Brain (organoid and tissue), 16 donors: ENCODE measurements at places on chromosomes 2 and 18. TPM values are rescaled to one million over a fixed set of nuclear protein-coding genes. Genes with fewer than 3 reads are reported as not detected.

GRCh38 chr2:233247744-233248143 lies 3.7 kb upstream of the ATG16L1 start:
- DNase-seq: no peak

GRCh38 chr18:3093624-3094337 lies 80.8 kb upstream of the LPIN2 start:
- DNase-seq: no peak

DNA sequence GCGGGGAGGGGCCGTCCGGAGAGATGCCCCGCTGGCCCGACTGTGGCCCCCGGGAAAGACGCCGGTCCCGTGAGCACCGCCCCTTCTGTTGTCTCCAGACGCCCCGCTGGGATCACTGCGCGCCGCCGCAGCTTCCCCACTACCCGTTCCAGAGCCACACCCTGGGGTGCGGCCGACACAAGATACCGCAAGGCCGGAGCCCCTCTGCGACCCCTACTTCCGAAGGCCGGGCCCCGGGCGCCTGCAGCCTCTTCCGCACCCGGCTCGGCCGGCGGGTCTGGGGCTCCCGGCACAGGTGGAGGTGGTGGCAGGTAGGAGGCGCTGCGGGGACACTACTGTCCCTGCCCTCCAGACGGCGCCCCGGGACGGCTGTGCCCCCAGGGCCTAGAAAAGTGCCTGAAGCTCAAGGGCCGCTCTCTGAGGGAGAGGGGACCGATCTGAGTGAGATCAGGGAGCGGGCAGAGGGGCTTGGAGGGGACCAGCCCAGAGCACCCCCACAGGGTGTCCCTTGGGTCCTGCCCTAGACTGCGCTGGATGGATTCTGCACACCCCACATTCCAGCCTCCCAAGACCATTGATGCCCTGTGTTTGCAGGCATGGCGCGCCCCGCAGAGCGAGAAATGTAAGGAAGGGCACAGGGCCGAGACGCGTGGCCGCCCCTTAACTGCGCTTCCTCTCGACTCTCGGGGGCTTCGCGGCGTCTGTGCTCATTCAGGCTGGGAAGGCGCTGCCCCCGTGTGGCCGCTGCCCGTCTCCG lies 80.0 kb downstream of the GFPT1 start:
- peak; percentile 86 for DNase-seq

DNA sequence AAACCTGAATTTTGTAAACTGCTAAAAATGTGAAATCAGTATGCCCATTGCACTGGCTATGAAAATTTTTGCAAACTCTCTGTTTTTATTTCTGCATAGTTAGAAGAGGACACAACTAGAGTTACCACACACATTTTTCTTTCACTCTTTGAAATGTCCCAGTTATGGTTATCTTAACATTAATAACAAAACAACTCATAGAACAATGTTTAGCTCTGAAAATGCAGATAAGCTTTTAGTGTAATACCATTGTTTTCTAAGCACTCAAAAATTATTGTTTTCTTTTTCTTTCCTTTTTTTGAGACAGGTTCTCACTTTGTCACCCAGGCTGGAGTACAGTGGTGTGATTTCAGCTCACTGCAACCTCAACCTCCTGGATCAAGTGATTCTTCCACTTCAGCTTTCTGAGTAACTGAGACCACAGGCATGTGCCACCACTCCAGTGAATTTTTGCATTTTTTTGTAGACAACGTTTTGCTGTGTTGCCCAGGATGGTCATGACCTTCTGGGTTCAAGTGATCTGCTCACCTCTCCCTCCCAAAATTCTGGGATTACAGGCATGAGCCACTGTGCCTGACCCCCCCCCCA lies 1204.5 kb upstream of the ZEB2 start:
- no peak for DNase-seq

DNA sequence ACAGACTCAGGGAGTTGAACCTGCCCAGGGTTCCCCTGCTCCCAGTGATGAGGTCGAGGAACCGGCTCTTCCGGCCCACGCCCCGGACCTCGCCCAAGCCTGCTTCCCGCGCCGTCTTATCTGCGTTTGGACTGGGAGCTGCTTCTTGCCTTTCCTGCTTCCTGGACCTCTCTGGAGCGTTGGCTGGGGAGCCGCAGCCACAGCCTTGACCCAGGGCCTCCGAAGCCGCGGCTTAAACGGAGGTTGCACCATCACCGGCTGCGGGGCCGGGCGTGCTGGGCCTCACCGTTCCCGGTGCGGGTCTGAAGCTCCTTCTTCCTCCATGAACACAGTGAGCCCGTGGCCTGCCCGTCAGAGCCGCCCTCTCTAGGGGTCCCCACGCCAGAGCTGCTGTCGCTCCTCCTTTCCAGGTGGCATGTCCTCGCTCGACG lies 13.3 kb downstream of the NTSR2 start:
- DNase-seq: no peak

GRCh38 chr2:237438080-237438940 lies 24.3 kb upstream of the COL6A3 start:
- DNase-seq: no peak

DNA sequence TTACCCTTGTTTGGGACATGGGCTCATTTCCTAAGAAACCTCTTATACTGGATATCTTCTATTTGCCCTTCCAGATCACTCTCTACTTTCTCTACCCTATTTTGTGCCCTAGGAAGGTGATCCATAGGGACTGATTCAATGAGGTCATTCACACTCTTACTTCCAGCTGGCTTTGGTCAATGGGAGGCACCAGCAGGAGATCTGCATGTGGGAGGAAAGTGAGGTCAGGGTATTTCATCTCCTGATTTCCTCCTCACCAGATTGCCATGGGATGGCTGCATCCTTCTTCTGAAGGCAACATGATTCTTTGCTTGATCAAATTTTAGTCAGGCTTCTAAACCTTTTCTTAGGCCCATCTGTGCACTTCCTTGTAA lies 15.2 kb downstream of the M1AP start:
- DNase-seq: no peak

DNA sequence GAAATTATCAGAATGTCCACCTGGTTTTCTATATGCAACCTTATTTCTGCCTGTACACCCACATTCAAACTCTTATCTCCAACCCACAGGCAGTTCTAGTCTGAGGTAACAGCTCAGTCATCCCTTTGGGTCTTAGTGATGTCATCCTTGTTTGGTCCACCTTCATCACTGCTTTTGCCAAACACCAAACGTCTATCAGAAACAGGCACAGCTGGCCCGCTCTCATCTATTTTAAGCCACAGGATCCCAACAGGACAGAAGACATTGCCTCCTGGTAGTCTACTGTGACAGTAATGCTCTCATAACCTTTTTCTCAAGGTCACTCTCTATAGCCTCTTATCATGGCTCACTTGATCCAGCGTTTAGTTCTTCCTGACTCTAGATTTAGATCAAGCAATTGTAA lies 99.0 kb upstream of the CHAC2 start:
- DNase-seq: no peak

DNA sequence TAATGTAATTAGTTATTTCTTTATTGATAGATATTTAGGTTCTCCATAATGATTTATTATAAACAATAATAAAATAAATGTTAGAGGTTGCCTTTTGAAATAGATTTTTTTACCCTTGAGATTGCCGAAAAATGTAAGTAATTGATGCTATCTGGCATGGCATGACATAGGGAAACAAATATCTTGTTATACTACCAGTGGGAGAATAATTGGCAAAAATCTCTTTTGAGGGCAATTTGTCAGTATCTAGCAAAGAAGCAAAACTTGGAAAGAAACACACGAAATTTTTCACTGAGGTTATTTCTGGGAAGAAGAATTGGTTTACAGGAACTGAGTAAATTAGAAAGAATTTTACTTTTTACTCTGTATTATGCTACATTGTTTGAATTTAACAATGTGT lies 547.2 kb upstream of the SETBP1 start:
- DNase-seq: no peak

GRCh38 chr2:30932870-30933269 lies 125.6 kb upstream of the CAPN13 start:
- no peak for DNase-seq

GRCh38 chr2:230435431-230435830 lies 19.4 kb downstream of the SP100 start:
- no peak for DNase-seq

DNA sequence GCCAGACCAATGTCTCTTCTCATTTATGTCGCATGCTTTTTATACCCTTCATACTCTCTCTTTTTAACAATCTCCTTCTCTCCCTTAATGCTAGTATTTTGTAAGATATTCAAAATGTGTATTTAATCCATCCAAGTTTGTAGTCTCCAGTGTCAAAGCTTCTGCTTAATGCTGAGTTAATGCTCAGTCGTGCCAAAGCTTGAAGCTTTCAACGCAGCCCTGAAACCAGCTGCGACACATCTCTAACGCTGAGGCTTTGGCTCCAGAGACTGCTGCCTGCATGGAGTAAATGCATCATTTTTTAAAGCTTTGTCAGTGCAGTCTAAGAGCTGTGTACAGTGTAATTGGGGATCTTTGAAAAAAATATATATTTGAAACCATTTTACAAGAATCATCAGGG lies 2108.8 kb upstream of the PIK3C3 start:
- DNase-seq: peak; percentile 25

- DNase-seq: peak; percentile 81
Observed at GRCh38 chr2:12716032-12716281, 779 bp upstream of the TRIB2 start.

DNA sequence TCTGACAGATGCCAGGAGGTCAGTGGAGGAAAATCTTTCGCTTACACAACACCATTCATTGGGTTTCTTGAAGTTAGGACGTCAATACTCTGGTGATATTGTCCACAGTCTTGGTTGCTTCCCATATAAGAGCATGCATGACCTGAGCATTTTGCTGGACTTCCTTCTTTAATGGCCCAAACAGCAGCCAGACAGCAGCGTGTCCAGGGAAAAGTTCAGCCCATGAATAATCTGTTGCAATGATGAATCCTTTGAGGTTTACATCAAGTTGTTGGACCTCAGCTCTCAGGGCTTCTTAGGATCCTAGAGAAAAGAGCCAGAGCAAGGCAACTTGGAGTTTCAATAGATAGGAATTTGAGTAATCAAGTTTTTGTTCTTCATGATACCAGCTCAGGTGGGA lies 155.6 kb upstream of the MGAT5 start:
- DNase-seq: no peak

- DNase-seq: no peak
Observed at GRCh38 chr18:28729321-28729720, 552.4 kb upstream of the CDH2 start.

DNA sequence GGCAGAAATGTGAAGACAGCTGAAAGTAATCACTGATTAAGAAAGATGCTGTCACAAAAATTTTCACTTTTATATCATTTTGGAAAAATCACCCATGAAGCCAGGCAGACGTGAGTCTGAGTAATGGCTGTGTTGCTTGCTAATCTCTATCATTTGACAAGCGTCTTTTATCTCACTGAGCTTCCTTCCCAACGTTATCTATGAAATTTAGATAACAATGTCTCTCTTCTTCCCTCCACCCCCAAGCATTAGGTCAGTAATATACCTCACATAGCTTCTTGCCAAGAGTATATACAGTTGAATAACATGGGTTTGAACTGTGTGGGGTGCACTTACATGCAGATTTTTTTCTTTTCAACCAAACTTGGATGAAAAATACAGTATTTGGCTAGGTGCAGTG lies 388.6 kb upstream of the NRXN1 start:
- DNase-seq: no peak

DNA sequence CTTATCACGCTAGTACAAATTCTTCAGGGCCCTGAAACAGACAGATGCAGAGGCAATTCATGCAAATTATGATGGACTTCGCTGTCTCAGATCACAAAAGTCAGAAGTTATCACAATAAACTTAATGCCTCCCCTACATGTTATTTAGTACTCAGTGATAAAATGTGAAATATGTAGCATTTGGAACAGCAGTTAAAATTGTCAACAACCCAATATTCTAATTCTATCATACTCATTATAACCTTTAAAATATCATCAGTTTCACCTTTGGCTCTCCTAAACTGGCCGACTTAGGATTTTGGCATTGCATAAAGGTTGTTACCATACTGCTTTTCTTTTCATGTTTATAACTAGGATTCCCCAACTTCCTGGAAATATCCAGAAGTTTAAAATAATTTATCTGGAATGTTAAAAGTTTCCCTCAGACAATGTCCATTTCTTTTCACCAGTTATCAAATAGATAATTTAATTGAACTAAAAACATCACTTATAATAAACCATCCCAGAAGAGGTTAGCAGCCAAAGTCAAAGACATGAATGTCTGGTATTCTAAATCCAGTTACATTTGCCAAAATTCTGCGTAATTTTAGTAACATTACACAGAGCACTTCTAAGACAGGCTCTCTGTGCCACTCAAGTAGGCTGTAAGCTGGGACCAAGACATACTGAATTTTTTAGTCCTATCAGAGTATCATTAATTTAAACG lies 239.8 kb downstream of the RBM43 start:
- DNase-seq: no peak

DNA sequence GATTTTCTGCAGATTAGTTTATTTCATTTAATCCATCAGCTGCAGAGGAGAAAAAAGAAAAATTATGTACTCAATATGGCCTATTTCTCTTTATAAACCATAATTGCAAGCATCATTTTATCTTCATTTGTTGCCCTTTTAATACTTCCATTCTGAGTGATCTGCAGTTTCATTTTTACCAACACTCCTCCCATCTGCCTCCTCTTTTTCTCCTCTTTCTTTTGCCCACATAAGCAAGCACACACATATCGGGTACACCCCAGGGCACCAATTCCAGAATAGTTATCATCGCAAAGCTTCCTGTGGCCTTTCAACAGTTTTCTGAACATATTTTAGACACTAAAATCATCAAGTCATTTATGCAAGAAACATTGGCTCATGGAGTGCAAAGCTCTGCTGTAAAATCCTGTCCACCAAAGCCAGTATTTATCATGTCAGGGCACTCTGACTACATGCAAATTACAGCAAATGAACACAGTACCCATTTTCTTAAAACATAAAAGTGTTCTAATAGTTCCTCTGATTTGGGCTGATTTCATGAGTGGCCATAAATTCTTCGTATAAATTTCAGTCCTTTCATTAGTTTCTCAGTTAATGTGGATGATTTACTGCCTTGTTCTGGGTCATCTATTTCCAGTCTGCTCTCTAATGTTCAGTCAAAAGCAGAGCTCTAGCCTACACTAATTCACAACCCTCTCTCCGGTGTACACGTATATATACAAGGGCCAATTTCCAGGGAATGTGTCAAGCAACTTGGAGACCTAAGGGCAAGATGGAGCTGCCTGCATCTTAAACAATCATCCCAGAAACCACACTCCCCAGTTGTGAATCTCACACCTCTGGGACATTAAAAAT lies 281.3 kb downstream of the STK39 start:
- DNase-seq: no peak

Gene SKOR2
- polyA plus RNA-seq: not detected

Gene GGCX
- polyA plus RNA-seq: 33.4 TPM

Gene MARCHF4
- 41.1 TPM for polyA plus RNA-seq

Gene GTF2A1L
- not detected for polyA plus RNA-seq

Gene SPATA3
- polyA plus RNA-seq: not detected

Gene PLGLB1
- polyA plus RNA-seq: 1.0 TPM

Gene MRPS9
- 17.2 TPM for polyA plus RNA-seq

Gene SNRPD1
- 120 TPM for polyA plus RNA-seq

Gene ILKAP
- polyA plus RNA-seq: 41.2 TPM

Gene MPPE1
- polyA plus RNA-seq: 18.3 TPM

Gene C2orf15
- 10.7 TPM for polyA plus RNA-seq

Gene CCL20
- not detected for polyA plus RNA-seq

Gene SLC16A14
- polyA plus RNA-seq: 2.2 TPM

Gene CSRNP3
- 1.1 TPM for polyA plus RNA-seq
